Stimulated activated memory B cell treated with anti-CD40 and anti-IgM and Interleukin-4, amounts not matched to agents 10 μg/mL and 1 μg/mL and 100 μg/mL, for 72 hours (primary cell): ENCODE measurements at places on chromosomes 1 and 21.
A peak's percentile ranks its signal among the peaks of the same experiment; 100 is the strongest.

DNA sequence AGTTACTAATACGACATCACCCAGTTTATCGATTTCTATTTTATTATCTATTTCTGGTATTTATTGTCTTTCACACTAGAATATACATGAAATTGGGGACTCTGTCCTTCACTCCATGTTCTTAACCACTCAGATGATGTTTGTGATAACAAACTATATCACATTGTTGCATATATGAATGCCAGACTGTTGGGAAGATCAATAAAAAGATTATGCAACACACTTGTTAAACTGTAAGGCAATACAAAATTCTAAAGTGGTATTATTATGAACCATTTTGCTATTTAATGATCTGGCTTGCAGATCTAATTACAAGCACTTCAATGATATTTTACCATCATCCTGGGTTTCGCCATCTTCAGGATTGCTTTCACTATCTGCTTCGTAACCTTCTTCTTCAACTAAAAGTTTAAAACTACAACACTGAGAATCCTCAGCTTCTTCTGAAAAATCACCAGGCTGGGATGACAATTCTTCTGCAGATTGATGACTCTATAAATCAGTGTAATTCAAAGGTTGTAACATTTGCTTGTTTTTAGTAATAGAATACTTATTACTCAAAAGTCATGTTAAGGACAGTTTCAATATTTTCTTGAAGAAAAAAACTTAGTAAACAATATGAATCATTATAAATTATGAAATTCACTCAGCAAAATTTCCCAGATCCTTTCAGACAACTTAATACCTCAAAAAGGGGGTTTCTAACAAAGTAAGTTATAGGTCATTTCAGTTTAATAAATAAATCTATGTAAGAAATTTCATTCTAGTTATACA is 63.9 kb downstream of the LYST start:
- no peak for ATAC-seq

DNA sequence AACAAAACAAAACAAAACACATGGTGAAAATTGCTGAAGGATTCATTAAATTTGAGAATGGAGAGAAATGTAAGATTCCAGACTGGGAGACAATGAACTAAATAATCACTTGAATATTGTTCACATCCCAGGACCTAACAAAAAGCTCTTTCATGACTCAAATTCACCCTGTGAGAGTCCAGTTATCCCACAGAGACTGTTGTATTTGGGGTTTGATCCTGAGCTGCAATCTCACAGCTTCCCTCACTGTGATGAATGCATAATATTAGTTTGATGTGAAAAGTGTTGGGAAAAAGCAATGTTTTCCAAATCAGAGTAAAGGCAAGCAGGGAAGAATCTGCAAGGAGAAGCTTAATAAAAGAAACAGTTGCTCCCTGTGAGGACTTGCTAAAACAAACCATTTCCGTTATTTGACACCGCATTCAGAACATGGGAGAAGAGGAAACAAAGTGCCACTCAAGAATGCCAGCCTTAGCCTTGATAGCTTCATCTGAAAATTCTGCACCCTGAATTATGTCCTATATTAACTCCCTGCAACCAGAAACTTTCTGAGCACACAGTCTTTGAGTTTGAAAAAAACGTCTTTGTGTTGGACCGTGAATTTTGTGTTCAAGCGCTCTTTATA is 208.8 kb downstream of the DAB1 start:
- ATAC-seq: no peak

GRCh38 chr1:236204039-236204438 is 61.7 kb downstream of the GPR137B start:
- ATAC-seq: no peak

DNA sequence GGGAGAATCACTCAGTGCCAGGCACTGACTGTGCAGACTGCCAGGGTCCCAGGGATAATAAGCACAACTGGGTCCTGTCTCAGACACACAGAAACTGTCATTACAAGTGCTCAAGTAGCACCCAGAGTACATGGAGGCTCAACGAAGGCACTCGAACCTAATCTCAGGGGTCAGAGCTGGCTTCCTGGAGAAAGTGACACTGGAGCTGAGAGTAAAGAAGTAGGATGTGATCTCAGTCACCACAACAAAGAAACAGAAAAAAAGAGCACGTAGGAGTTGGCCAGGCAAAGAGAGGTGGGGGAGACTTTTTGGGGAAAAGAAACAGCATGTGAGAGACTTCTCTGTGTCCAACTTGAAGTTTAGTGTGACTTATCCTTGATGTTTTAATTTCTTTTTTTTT is 1.3 kb downstream of the CATSPER4 start:
- ATAC-seq: no peak

- no peak for ATAC-seq
Observed at GRCh38 chr1:51061231-51061918, 40.7 kb upstream of the C1orf185 start.

DNA sequence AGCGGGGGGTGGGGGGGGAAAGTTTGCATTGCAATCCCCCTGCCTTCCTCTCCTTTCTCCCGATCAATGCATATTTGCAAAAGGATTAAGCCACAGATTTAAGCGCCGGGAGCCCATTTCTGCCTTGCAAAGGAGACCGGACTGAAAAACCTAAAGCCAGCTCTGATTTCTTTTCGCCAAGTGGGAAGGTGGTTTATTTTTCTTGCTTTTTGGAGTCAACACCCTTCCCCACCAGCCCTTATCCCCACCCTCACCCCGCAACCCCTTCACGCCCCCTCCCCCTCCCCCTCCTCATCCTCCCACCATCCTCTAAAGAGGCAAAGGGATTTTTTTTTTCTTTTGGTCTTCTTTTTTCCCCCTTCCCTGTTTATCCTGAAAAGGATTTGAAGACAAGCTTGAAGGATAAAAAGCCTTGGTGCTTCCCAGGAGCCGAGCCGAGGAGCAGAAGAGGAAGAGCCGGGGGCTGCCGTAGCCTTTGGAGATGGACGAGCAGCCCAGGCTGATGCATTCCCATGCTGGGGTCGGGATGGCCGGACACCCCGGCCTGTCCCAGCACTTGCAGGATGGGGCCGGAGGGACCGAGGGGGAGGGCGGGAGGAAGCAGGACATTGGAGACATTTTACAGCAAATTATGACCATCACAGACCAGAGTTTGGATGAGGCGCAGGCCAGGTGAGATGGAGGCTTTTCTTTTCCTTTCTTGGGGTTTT is 513 bp downstream of the PBX1 start:
- no peak for ATAC-seq

DNA sequence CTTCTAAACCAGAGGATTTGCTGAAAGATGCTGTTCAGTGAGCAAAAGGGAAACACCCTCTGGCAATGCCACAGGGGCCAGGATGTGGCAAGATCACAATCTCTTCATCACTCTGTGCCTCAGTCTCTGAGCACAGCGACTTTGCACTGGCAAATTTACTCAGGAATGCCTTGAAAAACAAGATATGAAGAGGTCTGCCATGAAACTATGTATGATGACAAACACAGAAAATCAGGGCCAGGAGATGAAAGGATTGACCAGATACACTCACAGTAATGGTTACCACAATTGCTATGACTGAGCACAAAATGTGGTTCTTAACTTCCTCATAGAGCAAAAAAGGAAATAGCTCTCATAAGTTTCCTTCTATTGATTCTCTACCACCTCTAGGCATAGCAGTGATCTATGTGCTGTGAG is 5.8 kb downstream of the TTC13 start:
- peak; percentile 89 for ATAC-seq

DNA sequence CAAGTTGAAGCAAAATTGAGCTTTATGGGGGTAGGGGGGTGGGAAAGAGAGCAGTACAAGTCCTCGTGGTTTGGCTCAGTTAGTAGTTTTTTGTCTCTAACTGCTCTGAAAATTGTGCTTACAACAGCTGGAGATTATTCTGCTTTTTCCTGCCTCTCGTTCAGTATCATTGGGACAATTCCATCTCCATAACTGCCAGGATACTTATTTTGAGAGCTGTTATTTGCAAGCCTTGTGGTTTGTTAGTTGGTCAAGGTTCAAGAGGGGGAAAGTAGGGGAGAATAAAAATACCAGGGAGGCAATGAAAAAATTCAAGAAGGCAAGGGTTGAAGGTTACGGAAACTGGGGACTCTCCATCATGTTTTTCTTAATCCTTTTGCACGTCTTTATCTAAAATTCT is 811.8 kb upstream of the ADGRL2 start:
- no peak for ATAC-seq

DNA sequence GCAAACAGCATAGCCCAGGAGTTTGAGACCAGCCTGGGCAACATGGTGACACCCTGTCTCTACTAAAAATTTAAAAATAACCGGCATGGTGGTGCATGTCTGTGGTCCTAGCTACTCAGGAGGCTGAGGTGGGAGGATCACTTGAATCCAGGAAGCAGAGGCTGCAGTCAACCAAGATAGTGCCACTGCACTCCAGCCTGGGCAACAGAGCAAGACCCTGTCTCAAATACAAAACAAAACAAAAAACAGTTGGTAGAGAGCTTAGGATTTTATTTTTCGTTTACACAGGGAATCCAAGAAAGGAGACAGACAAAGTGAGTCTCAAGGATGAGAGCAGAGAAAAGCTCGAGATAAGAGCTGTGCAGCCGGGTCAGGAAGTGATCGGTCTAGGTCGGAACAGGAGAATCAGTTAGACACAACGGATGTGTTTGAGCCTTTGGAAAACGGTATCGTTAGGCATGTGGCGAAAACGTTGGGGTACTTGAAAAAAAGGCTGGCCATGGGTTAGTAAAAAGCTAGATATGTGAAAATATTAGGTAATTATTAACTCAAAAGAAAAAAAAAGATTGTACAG is 1.7 kb upstream of the MIB2 start:
- ATAC-seq: no peak

- no peak for ATAC-seq
Observed at GRCh38 chr1:178492341-178492740, 4.4 kb downstream of the CLEC20A start.

- no peak for ATAC-seq
Observed at GRCh38 chr21:29538115-29538514, 239.4 kb downstream of the BACH1 start.

DNA sequence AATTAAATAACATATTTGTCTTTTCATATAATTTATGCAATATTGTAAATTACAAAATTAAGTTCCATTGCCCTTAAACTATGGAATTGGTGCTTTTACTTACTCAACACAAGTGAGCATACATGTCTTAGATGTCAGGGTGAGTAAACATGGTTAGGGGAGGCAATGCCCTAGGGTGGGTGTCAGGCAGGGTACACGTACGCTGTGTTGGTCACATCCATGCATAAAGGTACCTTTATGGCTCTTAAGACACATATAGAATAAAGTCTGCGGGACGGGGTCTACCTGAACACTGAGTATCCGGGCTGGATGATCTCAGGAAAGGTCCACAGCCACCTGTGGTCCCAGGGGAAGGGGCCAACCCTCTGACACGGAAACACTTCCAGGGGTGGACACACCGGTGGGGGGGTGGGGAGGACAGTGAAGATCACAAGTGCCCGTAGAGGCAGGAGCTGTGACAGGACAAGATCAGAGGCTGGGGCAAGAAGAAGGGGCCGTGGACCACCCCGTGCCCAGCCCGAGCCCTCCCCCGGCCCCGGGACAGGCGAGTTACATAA is 720 bp downstream of the LIN9 start:
- no peak for ATAC-seq

DNA sequence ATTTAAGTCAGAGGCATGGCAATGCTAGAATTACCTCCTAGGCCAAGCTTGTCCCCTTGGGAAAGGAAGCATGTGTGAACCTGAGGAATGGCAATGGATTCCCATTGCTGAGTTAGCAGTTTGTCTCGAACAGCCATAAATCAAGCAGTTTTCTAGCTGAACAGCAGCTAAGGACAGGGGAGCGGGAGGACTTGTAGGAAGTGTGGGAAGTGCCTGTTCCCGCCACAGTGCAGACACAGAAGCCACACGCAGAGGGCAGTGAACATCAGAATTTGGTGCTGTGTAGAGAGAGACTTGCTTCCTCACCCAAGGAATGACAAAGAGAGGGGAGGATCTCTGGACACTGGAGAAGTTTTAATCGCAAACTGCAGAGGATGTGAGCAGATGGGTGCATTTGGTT is 3.8 kb downstream of the PHGDH start:
- ATAC-seq: no peak

DNA sequence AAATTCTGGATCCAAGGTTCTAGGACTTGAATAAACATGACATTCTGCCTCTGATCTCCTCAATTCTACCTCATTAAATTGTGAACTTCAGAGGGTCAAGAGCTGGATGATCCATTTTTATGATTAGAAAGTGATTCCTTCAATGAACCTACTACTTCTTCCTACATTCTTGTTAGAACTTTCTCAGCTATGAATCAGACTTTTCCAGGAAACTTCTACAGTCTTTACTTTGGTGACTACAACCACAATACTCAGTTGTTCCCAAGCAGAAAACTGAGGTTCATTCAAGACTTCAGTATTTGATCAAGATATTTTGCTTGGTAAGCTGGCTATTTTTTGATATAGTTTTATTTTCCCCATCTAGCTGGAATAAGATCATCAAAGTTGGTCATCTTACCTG is 51.4 kb downstream of the CDC7 start:
- no peak for ATAC-seq

GRCh38 chr1:86573763-86574484 is 27.0 kb downstream of the CLCA4 start:
- ATAC-seq: no peak

- no peak for ATAC-seq
Observed at GRCh38 chr1:97824624-97825023, 96.2 kb downstream of the DPYD start.

DNA sequence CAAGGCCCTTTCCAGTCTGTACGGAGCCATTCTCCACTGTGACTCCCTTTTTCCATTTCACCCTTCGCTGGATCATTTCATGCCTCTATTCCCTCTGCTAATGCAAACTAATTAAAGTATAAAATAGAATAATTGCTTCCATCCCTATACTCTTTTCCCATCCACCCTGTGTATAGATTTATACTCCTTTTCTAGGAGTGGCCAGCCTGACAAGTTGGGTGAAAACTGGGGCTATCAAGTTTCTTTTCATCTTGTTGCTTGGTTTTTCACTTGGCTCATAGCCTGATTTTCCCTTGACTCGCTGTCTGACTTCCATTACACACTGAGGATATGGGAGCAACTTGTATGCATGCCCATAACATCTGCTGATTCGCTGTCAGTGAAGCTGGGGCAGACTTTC is 107.0 kb downstream of the PLXNA2 start:
- no peak for ATAC-seq

DNA sequence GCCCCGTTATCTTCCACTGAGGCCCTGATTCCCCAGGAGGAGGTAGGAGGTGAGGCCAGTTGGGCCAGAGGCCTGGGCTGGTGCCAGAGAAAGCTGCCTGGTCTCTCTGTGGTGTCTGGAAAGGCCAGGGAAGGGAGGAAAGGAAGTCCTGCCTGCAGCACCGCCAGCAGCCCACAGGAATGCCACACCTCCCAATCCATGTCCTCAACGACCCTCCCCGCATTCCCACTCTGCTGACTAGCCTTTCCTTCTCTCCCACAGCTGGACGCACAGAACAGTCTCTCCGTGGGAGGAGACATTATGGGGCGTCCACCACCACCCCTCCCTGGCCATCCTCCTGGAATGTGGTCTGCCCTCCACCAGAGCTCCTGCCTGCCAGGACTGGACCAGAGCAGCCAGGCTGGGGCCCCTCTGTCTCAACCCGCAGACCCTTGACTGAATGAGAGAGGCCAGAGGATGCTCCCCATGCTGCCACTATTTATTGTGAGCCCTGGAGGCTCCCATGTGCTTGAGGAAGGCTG is 18.0 kb downstream of the CSF1 start:
- ATAC-seq: no peak
